Stimulated activated CD4-positive, alpha-beta T cell treated with anti-CD3 and anti-CD28 coated beads, Interleukin-1b, Interleukin-23, amount 100 ng/mL, for 4 hours (primary cell): ENCODE measurements at places on chromosomes 7 and 10.

GRCh38 chr10:82267960-82268359 lies 393.0 kb downstream of the NRG3 start:
- DNase-seq: no peak

- DNase-seq: no peak
Observed at GRCh38 chr10:105063796-105064195, 422.7 kb downstream of the SORCS3 start.

DNA sequence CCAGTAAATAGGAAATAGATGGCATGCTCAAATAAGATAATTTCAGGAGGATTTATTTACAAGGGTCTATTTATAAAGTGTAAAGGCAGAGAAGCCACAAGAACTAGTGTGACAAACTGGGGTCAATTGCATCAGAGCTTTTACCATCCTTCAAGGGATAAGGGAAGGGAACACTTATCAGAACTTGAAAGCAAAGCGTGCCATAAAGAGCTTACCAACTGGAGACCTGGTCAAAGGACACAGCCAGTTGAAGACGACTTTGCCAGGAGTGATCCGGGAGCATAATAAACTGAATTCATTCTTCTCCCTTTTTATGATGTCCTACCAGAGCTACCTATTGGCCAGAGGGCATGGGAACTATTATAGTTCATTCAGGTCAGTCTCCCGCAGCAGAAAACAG lies 3.2 kb upstream of the PPP1R3A start:
- DNase-seq: no peak

GRCh38 chr7:20913853-20914252 lies 127.2 kb upstream of the SP8 start:
- DNase-seq: no peak

DNA sequence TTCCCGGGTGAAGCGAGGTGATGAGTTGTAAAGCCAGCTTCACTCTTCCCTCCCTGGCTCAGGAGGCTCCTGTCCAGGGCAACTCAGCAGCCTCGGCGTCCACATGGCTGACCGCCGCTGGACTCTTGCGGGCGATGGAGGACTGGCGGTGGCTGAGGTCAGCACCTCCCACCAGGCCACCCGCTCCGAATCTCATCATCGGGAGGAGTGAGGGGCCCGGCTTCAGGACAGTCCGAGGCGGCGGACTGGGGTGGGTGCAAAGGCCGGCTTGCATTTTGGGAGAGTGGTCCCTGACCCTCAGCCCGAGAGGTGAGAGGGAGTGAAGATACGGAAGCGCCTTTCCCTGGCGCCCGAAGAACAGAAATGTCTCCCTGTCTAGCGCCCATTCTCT lies 759 bp downstream of the DNAJB12 start:
- DNase-seq: no peak

DNA sequence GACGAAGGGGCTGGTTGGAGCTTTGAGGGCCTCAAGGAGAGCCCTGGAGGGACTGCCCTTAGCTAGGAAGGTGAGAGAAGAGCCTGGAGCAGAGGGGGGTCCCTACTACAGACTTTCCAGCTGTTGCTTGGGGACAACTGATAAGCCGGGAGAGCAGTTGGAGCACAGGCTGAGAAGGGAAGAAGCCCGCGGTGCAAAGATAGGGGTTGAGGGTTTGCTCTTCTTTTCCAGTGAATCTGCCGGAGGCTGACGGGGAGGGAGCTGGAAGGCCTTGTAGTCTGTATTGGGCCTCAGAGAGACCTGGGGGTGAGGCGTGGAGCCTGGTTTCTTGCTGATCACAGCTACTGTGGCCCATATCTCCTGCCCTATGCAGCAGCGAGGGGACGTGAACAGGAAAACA lies 23.7 kb downstream of the CYP26A1 start:
- no peak for DNase-seq

DNA sequence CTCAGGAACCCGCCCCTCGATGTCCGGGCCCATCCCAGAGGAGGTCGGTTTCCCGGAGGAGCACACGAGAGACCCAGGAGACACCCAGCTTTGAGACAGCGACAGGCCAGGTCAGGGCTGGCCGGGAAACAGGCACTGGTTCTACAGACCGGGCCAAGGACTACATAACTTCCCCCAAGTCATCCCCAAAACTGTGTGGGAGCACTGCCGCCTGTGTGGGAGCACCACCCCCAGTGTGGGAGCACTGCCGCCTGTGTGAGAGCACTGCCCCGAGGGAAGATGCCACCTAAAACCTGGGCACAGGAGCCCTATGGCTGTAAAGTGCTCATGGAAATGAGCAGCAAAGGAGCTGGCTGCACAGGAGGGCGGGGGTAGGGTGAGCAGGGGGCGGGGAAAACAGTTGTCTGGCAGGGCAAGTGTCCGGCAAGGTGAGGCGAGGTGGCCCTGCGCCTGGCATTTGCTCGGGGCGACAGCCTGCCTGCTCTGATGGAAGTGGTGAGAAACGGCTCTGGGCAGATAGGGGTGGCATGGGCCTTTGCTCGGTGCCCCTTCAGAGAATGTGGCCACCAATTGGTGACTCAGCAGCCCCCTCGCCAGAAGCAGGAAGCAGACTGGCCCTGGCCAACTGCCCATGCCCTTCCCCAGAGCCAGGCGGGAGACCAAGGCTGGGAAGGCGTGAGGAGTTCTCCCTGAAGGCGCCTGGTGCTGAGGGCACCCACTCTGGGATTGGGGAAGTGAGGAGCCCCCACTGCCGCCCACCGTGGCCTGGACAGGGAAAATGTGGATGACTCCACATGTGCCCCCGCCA lies 26.2 kb downstream of the PAPOLB start:
- DNase-seq: no peak

DNA sequence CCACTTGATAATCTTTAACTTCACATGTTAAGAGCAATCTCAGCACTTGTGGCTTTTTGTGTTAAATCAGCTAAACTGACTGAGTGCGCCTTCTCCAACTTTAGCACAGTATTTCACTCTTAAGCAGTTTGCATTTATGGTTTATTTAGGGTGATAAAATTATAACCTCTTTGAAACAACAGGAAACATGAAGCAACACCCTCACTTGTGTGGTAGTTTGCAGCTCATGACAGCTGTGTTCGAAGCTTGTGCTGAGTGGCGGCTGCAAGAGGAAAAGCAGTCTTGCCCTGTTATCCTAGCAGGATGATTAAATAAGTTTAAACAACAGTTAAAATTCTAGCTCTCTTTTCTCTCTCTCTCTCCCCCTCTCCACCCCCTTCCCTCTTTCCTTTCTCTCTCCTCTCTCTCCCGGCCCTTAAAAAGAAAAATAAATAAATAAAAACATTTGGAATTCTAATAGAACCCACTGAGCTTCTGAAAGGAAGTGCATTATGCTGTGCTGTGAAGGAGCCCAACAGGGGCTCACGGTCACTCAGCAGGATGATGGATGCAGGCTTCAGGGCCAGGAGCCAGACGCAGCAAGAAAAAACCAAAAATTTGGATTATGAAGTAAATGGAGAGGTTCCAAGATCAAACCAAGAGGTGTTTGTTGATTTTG lies 25.2 kb downstream of the OGDH start:
- DNase-seq: no peak

DNA sequence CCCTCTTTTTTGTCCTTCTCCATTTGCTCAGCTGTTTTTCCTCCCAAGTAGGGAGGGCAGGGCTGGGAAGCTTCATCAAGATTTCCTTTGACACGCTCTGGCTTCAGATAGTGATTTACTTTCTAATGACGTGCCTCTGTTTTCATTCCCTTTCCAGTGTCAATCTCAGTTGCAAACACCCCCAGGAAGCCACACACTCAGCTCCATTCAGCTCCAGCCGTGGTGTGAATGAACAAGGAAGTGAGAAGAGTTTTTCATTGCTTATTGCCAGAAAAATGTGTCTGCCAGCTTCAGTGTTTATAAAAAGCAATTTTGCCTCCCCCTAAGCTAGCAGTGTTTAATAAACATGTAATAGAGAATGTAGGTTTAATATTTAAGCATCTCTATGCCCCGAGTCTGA lies 108.7 kb upstream of the DPP6 start:
- DNase-seq: no peak

GRCh38 chr10:75062506-75063299 lies 48.8 kb upstream of the SAMD8 start:
- DNase-seq: no peak

GRCh38 chr7:116034411-116034810 lies 3.8 kb upstream of the TFEC start:
- DNase-seq: no peak

DNA sequence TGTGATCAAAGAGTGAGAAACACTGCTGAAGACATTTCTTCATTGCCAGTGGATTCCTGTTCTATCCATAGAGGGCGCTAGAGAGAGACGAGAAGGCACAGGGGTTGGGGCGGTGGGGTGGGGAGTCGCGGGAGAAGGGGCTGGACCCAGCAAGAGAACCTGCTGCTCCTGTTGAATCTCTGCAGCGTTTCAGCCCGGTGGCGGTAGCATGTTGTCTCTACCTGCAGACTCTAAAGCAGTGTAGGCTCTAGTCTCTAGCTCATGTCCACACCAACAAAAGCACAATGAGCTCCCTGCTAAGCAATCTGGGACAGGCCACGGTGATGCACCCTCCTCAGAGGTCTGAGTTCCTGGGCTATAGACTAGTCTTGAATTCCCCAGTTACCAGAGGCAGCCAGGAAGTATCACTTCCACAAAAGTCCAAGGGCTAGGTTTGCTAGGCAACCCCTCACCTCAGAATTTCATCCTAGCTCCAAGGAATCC lies 167.7 kb downstream of the DGKB start:
- no peak for DNase-seq

- no peak for DNase-seq
Observed at GRCh38 chr10:115860182-115861107, 412.6 kb downstream of the GFRA1 start.

DNA sequence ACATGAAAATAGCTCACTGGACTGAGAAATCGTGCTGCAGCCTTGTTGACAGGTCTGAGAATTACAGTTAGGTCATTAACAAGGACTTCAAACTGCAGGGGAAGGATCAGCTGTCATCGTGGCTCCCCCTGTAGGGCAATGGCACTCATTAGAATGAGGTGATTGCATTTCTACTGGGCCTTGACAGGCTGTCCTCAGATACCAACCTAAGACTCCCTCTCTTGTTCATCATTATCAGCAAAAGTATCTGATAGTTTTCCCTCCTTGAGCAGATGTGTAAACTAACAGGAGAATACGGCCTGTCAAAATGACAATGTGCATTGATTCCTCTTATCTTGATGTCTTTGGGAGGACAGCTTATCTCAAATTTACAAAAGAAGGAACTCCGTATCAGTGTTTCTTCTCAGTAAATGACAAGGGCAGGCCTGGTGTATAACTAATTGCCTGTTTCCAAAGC lies 648.5 kb upstream of the LRRN3 start:
- DNase-seq: peak; percentile 0

DNA sequence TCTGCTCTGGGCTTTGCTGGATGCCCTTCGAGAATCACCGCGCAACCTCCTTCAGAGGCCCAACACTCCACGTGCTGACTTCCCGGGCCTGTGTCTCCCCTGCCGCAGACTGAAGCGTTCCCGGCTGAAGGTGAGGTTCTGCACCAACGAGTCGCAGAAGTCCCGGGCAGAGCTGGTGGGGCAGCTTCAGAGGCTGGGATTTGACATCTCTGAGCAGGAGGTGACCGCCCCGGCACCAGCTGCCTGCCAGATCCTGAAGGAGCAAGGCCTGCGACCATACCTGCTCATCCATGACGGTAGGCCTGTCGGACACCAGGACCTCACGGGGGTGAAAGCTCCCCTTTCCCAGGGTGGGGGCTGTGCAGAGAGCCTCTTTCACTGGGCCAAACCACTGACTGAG lies 22.4 kb downstream of the LHPP start:
- no peak for DNase-seq

DNA sequence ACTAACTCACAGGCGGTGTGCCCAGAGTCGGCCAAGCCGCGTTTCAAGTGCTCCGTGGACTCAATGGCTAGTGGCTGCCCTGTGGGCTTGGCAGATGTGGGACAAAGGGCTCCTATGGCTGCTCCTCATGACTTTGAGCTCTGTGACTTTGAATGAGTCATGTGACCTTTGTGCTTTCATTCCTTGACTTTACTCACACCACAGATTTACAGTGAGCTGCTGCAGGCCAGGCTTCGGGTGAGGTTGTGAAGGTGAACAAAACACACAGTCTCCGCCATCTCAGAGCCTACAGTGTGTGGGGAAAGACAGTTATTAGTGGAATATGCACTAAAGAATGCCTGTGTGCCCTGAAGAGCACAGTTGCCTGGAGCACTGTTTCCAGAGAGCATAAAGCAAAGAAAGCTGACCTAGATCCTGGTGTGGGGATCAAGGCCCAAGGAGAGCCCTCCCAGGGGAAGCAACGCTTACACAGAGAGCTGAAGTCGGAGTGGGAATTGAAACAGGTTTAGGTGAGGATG lies 29.7 kb upstream of the PLEKHA1 start:
- DNase-seq: no peak
